ENCODE measurements at places on chromosomes 1 and 21.

- DNase-seq: no peak
Observed at GRCh38 chr1:119815928-119816327, 4.7 kb upstream of the REG4 start.

DNA sequence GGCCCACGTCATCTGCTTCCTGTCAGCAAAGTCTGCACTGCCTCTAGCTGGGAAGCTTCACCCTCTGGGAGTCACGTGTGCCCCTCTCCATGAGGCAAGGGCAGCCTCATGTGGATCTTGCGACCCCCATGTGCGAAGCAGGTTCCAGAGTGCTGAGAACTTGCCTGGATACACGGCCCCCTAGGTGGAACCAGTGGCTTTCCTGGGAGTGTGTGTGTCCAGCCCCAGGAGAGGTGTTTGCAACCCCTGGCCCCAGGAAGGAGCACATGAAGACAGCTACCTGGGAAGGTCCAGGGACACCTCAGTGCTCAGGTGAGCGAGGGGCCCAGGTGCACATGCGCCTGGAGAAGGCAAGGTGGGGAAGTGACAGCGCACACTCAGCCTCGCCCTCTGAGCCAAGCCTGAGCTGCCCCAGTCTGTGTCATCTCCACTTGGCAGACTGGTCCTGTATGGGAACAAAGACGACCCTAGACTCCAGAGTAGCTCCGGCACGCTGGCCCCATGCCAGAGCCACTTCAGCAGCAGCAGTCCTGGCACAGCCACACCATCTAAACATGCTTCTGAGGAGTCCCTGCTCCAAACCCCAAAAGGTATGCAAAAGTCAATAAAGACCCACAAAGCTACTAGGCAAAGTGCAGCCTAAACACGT, 8.9 kb downstream of the LSS start:
- DNase-seq: no peak

DNA sequence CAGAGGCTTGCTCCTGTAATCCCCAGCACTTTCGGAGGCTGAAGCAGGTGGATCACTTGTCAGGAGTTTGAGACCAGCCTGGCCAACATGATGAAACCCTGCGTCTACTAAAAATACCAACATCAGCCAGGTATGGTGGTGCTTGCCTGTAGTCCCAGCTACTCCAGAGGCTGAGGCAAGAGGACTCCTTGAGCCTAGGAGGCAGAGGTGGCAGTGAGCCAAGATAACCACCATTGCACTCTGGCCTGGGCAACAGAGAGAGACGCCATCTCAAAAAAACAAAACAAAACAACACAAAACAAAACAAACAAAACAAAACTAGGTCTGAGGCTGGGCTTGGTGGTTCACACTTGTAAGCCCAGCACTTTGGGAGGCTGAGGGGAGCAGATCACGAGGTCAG, 38.7 kb upstream of the RAP1GAP start:
- DNase-seq: no peak

DNA sequence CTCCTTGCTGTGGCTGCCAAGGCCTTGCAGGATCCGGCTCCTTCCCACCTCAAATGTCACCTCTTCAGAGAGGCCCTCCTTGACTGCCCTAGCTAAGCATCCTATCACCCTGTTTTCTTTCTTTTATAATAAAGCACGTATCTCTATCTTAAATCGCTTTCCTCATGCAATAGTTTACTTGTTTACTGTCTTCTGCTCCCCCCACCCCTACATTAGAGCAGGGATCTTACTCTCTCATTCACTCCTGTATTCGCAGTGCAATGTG, 36.4 kb downstream of the MYOM3 start:
- no peak for DNase-seq

DNA sequence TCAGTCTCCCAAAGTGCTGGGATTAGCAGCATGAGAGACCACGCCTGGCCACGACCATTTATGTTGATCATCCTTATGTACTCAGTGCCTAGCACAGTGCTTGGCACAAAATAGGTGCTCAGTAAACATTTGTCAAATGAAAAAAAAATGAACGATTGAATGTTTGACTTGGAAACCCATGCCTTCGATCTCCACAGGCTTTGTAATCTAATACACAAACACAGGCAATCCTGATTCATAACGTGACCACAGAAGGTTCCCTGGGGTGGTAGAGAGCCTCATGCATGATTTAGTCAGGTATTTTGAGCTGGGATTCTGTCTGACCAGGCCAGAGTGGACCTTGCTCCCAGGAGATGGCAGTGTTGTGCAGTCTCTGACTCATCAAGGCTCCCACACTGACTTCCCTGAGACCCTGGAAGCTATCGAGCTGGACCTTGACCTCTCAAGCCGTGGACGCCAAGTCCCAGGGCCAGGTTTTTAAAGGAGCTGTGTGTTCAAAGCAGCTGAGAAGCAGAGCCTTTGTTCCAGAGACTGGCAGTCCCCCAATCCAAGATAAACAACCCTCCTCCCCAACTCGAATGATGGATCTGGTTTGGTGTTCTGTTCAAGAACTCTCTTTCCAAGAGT, 81.1 kb downstream of the PGM1 start:
- no peak for DNase-seq

GRCh38 chr1:26121854-26122773, 10.5 kb downstream of the PDIK1L start:
- no peak for DNase-seq

GRCh38 chr1:22452481-22452957, 868 bp downstream of the ZBTB40 start:
- no peak for DNase-seq

GRCh38 chr1:13799502-13800283, 99.7 kb downstream of the PRDM2 start:
- DNase-seq: no peak

DNA sequence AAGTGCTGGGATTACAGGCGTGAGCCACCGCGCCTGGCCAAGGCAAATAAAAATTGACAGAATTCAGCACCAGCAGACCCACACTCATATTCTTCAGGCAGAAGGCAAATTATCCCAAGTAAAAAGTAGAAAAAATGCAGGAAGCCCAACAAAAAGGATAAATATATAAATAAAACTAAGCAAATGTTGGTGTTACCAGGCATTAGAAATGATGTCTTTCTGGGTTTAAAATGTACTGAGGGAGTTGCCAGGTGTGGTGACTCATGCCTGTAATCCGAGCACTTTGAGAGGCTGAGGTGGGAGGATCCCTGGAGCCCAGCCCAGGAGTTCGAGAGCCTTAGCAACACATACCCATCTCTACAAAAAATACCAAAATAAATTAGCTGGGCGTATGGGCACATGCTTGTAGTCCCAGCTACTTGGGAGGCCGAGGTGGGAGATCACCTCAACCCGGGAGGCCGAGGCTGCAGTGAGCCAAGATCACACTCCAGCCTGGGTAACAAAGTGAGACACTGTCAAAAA, 6.3 kb downstream of the INTS11 start:
- DNase-seq: no peak

- DNase-seq: no peak
Observed at GRCh38 chr1:17276568-17276967, 27.7 kb downstream of the PADI3 start.

DNA sequence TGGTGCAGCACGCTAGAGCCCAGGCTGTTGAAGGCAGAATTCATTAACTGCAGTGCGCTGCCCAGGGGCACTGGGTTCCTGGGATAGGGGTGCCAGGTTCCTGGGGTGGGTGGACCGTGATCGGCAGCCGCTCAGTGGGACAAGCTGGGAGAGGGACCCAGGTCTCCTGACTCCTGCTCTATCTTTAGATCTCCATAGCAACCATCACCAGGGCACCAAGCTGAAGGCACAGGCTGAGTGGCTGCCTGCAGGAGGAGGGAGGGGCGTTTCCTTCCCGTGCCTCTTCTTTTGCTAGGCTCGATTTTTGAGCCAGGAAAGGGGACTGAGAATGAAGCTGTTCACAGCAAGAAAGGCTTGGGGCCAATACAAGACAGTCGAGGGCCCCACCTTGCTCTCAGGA, 20.9 kb upstream of the CDCP2 start:
- DNase-seq: no peak

- DNase-seq: no peak
Observed at GRCh38 chr1:64836802-64837201, 91.9 kb downstream of the RAVER2 start.

GRCh38 chr21:32456497-32456918, 44.0 kb downstream of the EVA1C start:
- DNase-seq: no peak

- no peak for DNase-seq
Observed at GRCh38 chr1:4045397-4046010, 145.4 kb upstream of the C1orf174 start.

GRCh38 chr1:111633736-111634247, 14.2 kb downstream of the RAP1A start:
- DNase-seq: no peak

- no peak for DNase-seq
Observed at GRCh38 chr1:202615501-202616354, 94.5 kb downstream of the SYT2 start.

- DNase-seq: peak; percentile 22
Observed at GRCh38 chr1:28199328-28200233, 23.1 kb upstream of the PTAFR start.

DNA sequence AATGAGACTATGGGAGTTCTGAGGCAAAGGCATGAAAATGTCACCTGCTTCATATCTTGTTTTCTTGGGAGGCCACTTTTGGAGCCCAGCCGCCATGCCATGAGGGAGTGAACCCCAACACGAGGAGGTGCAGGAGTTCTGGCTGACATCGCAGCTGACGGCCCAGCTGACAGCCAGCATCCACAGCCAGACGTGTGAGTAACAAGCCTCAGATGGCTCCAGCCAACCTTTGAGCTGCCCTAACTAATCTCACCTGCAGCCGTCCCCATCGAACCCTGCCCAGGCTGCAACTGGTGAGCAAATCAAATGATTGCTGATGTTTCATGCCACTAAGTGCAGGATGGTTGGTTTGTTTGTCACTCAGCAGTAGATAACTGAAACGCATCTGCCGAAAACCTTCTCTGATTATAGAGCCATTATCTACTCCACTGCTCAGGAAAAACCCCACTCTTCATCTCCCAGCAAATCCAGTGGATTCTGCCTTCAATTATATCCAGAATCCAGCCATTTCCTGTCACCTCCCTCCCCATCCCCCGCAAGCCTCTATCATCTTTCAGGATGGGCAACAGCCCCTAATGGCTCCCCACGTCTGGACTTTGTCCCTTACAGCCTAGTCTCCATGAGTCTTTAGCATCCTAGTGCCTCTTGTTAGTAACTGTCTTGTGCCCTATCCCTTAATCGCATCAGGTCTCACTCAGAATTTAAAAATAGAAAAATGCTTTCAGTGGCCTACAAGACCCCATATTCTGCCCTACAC, 18.5 kb upstream of the RAB4A start:
- DNase-seq: no peak

GRCh38 chr1:180503280-180503862, 994 bp upstream of the ACBD6 start:
- DNase-seq: no peak

DNA sequence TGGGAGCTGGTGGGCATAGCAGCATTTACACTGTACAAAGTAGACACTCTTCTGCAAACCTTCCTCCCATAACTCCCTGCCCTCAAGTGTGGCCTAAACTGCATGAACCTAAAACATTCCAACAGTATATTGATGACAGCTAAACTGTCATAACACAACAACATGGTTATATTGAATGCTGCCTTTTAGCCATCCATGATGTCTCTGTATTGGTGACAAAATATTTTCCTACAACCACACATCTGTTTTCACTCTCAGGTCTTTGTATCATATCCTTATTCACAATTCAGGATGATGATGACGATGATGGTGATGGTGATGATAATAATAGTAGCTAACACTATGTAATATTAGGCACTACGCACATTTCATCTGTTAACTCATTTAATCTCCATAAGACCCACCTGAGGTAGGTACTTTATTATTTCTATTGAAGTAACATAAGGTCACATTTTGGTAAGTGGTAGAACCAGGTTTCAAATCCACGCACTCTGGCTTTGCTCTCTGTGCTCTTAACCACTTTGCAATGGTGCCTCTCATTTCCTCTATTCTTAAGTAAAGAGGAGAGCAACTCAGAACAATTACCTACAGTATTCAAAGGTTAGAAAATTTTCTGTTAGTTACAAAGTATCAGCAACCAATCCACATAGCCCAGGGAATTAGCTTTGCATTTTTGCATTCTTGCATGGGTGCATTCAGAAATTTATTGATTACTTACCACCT, 185.1 kb upstream of the LMO4 start:
- no peak for DNase-seq

- no peak for DNase-seq
Observed at GRCh38 chr1:152907686-152908601, at the start of gene IVL. TSS of gene IVL (plus strand) at chr1:152908546. CDS start at chr1:152909798, 1,252 bp downstream.

DNA sequence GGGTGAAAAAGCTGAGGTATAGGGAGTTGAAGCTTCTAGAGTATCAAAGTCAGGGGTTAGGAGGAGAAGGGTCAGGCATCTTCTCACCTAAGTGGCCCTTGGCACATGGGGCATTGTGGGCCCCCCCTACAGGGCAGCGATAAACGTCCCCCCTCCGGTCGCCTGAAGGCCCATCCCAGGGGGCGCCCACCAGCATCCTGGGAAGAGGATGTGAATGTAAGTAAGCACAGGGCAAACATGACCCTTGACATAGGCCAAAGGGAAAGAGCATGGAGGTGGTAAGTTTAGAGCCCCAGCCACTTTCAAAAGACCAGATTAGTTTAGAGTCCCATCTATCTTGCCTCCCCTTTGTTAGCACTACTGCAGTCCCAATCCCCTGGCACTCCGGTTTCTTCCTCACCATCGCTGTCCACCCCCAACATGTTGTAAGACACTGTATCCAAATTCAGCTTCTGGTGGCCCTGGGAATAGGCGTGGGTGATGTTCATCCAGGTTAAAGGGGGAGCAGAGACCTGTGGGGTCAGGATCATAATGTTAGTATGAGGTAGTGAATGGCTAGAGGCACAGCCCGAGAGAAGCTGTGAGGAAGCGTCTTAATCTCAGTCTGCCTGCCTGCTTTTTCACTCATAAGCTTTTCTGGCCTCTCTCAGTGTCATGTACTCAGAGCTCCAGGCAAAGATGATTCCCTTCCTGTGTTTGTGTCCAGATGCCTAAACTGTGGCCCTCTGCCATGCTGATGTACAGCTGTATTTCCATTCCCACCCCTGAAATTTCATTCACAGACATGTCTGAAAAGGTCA, 2.7 kb downstream of the ITGA10 start:
- no peak for DNase-seq

GRCh38 chr1:195173753-195174152, 1434.5 kb downstream of the KCNT2 start:
- DNase-seq: no peak

DNA sequence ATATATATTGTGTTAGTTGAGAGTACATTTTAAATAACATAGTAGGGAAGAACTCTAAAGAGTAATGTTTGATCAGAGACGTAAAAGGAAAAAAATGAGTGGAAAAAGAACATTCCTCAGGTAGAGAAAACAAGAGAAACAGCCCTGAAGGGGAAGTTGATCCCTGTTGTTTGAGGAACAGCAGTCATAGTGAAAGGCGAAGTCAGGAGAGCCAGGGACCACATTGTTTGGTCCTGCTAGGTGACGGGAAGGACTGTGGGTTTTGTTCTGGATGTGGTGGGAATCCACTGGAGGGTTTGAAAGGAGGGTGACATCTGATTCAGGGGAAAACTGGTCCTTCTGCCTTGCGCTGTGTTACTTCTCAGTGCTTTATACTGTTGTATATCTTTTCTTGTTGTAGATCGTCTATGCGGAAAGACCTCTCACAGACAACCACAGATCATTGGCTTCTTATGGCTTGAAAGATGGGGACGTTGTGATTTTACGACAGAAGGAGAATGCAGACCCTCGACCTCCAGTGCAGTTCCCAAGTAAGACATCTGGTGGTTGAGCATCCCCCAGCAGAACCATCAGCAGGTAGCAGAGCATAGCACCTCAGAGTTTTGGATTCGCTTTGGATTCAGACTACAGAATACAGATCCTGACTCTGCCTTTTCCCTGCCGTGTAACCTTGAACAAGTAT, 9.2 kb downstream of the DDI2 start:
- no peak for DNase-seq

- no peak for DNase-seq
Observed at GRCh38 chr1:53408013-53408754, 51.0 kb upstream of the DMRTB1 start.
